ENCODE measurements at places on chromosomes 5 and 9.

GRCh38 chr9:27428551-27428950 lies 95.5 kb upstream of the IFNK start:
- DNase-seq = no peak

DNA sequence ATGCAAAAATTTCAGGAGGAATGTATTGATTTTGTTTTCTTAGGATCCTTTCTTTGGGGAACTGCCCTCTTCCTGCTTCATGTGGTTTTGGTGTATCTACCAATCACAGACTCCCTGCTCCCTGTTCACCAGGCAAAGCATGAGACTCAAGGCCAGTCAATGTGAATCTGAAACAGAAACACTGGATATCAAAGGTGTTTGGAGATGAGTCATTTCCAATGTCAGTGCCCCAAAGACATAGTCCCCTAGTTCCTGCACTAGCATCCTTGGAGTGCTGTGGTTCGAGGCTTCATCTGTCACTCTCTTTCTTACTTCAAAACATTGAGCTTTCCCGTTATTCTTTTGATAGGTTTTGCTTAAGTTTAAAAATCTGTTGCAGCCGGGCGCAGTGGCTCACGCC lies 8.1 kb downstream of the PPP3R2 start:
- DNase-seq = peak; percentile 57

DNA sequence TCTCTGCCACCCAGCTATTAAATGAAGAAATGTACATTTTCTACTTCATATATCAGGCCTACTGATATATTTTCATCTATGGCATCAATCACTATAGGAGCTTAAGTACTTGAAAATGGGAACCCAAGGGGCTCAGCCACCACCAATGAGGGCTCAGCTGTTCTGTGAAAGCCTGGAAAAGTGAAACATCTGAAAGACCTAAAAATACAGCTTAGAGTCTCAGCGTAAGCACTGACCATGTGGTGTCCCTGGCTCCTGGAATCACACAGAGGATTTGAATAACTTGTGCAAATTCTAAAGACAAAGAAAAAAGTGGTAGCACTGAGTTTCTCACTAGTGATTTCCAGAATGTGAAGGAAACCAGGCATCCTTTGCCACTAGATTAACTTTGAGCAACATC lies 64.5 kb downstream of the PTPRD start:
- no peak for DNase-seq

- no peak for DNase-seq
Measured at GRCh38 chr5:73267766-73268435, 94.9 kb downstream of the TMEM174 start.

- no peak for DNase-seq
Measured at GRCh38 chr9:121574774-121575519, 75.3 kb upstream of the GGTA1 start.

DNA sequence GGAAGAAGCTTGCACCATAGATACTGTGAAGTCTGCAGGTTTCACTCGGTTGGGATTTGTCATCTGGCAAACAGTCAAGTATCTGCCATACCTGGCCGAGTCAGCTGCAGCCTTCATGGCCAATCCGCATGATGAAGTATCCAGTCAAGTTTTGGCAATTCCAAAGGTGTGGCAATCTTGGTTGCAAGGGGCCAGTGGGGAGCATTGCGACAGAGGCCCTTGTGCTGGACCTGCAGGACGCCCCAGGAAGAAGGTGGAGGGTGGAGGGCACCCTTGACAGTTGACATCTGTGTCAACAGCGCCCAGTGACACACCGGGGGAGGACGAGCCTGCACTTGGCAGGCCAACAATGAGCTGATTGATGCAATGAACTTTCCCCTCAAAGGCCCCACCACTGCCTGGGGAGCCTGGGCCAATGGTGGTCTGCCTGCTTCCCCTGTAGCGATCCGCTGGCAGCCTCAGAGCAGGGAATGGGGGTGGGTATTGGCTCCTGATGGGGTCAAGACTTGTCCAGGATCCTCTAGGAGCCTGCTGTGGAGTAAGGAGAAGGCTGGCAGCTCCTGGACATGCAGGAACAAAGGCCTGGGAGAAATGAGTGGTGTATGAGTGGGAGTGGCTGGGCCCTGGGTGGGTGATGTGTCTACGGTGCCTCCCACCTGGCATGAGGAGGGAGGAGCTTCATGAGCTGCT lies 122.8 kb upstream of the PITX1 start:
- peak; percentile 8 for DNase-seq

DNA sequence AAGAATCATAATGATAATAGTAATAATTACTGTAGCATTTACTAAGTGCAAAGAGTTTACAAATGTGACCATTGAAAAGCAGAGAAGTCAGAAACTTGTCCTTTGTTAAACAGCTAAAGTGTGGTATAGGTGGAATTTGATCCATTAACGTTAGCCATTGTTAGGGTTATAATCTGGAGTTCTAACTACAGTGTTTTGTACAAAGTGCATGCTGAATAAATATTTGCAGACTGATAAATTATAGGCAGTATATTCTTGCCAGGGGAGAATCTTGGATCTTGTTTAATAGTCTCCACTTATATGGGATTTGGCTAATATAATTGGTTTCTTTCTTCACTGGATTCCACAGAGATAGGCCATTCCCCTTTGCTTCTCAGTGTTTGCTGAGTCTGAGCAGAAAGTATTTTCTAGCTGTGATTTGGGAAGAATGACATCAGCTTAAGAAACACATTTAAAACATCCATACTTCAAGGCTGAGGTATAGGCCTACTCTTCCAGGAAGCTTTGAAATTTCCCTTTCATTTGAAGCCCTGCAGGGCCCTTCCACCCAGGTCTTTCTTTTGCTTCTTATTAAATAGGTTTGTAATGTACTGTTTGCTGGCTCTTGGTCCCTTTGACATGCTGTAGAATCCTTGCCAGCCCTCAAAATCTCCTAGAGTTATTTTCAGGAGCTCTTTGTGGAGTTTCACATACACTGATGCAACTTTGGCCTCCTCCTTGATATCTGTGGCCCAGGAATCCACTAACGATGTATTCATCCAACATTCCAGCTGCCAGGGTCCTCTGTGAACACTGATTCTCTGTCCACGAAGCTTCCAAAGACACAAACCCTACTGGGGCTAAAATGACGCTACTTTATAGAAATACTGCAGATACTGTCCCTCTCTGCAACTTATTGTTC lies 51.4 kb downstream of the ATP10B start:
- no peak for DNase-seq

- DNase-seq = peak; percentile 60
Measured at GRCh38 chr5:81773574-81773973, 22.7 kb upstream of the SSBP2 start.

Measured in kidney tubule cell (primary cell).